NCI-H2107 (cell line): ENCODE measurements at places on chromosomes 2 and 18.

DNA sequence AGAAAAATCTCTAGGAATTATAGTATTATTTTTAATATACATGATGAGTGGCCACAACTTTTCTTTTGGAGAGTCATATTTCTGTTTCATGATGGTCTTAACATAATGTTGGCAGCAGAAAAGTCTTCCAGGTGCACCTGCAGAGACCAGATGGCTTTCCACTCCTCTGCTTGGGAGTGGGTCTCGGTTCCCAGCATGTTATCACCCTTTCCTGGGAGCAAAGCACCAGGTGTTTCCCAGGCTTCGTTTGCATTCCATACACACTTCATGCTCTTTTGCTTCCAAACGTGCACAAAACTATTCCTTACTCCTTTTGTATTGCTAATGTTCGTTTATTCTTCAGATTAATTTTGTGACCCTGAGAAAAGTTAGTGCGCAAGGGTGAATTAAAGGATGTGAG is 305.2 kb downstream of the CDH2 start:
- no peak for DNase-seq

DNA sequence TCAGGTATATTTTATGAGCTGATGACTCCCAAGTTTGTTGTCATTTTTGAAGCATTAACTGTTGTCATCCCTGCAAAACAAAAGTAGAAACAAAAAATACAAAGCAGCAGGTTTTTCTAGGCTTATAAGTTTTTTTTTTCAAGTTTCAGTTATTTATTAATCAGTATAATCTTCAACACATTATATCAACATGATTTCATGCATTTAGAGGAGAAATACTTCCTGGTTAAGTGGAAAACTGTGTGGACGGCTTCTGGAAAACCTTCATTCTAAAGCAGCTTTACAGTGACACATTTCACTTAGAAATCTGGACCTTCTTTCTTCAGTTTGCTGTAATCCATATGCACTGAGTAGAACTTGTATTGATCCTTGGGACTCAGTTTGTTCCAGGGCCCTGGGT is 34.6 kb upstream of the CD28 start:
- no peak for DNase-seq

DNA sequence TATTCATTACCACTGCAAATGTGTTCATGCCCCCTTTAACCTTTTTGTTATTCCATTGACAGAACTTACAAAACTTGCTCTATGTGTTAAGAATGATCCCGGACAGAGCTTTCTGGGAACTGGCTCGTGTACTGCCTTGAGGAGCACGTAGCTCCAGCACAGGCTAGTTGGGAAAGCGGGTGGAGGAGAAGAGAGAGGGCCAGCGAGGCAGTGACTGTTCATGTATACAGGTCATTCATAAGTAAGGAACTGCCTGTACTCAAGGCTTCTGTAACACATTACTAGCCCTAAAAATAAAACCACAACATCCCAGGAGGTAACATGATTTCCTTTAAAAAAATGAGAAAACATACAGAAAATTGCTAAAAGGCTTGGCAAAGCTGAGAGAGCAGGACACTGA is 109.0 kb downstream of the STK39 start:
- no peak for DNase-seq

DNA sequence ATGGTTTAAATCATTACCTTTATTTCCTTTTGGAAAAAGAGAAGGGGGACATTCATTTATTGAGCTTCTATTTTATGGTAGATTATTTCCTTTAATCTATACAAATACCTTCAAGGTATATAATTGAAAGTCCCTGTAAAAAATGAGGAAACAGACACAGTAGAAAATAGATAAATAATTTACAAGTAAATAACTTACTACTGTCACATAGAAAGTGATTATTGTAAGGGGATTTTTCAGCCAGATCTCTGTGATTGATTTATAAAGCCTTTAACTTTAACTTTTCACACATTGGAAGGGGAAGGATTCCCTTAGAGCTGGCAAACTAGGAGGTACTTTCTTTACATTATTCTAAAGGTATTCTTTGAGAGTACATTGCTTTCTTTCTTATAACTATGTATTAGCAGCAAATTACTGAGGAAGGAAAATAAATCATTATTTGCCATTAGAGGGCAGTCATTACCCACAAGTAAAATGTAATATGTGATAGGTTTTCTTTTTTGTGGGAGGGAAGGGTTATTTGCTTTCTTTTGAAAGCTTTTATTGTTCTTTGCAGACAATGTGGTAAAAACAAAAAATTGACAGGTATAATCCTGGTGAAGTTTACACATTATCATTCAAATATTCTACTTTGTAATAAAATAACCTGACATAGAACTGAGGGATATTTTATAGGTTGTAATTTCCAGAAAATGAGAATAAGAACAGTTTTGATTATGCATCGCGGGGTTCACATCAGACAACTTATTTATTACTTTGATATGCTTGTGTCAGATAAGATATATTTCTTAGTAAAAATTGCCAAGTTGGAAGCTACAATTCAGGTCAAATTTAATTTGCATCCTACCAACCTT is 24.8 kb upstream of the RPE start:
- DNase-seq = no peak

- DNase-seq = no peak
Measured at GRCh38 chr2:28395334-28396061, 2.8 kb downstream of the FOSL2 start.

- no peak for DNase-seq
Measured at GRCh38 chr2:19700861-19701585, 200.8 kb downstream of the TTC32 start.

DNA sequence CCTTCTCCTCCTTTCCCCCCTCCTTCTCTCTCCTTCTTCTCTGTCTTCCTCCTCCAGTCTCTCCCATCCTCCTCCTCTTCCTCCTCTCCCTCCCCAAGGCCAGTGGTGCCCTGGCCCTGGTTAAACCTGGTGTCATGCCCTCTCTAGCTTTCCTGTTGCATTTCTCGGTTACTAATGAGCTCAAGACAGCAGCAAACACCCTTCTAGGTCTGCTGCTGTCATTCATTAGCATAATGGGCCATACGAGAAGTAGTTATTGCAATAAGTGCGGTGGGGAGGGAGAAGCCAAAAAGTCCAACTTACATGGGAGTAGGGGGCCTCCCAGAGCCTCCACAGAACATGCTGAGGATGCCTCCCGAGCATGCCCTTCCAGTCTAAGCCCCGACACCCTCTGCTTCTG is 177.2 kb downstream of the CELF4 start:
- DNase-seq = no peak

DNA sequence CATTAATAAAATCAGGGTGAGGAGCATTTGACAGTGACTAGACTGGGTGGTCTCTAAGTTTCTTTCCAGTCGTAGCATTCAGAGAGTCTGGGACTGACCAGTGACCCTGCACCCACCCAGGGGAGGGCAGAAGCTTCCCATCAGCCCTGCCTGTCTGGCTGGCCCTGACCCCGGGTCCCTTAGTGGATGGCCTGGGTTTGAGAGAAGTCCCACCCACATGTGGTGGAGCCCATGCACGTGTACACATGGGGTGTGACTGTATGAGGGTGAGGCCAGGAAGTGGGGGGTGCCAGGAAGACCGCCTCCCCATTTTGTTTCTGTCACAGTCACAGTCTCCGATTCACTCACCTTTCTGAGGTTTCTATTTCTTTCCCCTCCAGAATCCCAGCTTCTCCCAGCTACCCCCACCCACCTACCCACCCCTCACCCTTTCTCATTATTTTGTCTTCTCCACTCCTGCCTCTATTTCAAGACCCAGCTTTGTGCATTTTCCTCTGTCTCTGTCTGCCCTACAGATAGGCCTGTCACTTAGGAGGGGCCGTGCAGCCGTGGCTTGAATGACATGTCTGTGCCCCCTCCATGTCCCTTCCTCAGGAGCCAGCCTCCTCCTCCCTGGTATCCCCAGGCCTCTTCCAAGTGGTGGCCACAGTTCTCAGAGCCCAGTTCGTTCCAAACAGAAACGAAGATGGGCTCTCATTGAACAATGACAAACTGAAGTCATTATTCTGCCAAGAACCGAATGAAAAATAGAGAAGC is 13.6 kb downstream of the CIB4 start:
- DNase-seq = no peak

GRCh38 chr2:180823546-180824141 is 156.8 kb upstream of the UBE2E3 start:
- DNase-seq = no peak

- DNase-seq = no peak
Measured at GRCh38 chr2:120991441-120991840, 255.8 kb downstream of the GLI2 start.

DNA sequence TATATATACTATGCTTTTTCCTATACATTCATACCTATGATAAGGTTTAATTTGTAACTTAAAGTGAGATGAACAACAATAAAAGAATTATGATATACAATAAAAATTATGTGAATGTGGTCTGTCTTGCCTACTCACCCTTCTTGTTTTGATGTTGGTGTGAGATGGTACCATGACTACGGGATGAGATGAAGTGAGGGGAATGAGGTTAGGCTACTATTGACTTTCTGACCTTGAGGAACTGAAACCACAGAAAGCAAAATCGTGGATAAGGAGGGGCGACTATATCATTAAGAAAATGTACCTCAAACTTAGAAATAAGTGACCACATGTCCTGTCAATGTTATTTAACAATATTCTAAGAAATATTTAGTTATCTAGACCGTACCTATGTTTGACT is 103.9 kb upstream of the PPP1CB start:
- DNase-seq = no peak

DNA sequence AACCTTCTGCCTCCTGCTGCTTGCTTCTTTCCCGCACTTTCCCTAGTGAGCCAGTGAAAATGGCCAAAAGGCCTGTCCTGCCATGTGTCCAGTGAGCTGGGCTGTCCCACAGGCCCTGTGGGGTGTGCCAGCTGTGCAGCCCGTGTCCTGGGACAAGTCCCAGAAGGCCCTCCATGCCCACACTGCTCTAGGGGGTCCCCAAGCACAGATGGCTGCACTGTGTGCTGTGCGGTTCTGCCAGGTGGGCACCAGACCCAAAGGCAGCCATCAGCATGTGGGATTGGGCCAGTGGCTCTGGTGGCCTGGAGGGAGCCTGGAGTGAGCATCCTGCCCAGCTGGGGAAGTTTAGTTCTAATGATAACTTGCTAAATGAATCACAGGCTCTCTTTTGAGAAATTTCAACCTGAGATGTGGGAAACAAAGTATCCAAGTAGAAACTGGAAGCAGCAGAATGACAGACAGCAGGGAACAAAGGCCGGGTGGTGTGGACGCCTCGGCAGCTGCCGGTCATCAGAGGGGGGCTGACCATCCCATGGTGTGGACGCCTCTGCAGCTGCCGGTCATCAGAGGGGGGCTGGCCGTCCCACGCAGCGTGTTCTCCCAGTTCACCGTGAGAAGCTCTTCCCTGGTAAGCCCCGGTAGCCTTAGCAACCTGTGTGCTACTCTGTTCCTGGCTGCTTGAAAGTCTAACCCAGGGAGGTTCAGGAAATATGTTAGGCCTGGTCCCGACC is 9.9 kb upstream of the CNDP2 start:
- DNase-seq = no peak

DNA sequence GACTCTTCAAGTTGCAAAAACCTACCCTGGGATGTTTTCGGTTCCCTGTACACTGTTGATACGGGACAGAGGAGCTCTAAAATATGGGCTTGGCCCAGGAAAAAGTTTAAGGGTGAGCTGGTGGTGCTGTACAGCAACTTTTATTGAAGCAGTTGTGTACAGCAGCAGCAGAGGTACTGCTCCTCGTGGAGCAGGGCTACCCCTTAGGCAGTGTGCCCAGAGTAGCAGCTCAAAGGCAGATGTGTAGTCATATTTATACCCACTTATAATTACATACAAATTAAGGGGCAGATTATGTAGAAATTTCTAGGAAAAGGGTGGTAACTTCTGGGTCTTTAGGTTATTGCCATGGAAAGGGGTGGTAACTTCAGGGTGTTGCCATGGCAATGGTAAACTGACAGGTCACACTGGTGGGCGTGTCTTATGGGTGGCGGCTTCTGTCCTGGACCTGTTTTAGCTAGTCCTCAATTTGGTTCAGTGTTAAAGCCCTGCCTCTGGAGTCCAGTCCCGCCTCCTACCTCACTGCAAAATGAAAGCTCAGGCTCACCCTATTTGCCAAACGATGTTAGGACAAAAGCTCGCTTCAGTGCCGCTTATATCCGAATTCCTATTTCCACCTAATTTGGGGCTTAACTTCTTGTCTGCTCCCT is 203.2 kb downstream of the ETAA1 start:
- no peak for DNase-seq

DNA sequence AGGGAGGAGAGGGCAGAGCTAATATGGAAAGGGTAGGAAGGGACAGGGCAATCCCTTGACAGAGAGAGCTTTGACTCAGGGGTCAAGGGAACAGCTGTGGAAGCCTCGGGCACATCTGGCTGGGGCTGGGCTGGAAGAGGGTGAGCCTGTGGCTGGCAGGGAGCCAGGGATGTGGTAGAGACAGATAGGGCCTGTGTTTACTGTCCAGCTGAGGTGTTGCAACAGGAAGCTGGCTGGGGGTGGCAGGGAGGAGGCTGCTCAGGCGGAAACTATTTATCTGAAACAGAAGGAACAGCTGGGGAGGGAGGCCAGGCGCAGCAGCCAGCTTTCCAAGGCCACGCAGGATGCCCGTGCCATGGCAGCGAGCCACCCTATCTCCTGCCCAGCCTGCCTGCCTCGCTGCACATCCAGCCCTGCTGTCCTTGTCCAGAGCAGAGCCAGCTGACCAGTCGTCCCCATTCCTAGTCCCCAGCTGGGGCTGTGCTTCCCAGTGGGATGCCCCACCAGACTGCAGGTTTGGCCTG is 264.7 kb downstream of the CYP26B1 start:
- no peak for DNase-seq

- DNase-seq = no peak
Measured at GRCh38 chr18:24538414-24539264, 78.2 kb downstream of the HRH4 start.

DNA sequence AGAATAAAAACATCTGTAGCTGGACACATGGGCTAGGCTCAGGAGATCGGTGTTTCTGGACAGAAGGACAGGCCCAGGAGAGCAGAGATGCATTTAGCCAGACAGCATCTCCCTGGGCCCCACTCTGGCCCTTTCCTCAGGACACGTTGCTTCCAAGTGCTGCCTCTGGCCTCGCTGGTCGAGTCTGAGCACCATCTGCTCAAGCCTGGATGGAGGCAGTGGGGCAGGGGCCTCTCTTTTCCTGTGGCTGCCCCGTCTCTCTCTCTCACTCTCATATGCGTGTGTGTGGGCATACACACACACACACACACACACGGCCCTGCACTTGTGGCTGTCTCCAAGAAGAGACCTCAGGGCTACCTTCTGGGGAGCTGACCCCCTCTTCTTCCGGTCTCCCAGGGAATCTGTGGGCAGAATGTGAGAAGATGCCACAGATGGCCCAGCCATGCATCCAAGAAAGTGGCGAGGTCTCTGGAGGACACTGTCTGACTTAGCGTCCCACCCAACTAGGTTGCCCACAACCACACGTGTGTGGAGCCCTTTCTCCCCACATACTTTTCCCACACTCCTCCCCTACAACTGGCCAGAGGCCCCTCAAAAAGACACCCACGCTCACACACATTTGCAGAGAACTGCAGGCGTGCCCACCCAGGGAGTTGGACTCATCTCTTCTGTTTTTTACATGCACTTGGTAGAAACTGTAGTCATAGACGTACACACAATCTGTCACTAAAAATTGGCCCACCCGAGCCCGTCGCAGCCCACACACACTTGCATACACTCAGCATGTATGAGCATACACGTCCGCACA is 19.9 kb downstream of the CELF4 start:
- DNase-seq = no peak
